M059J (cell line): ENCODE measurements at places on chromosomes 4 and X. TPM values are rescaled to one million over a fixed set of nuclear protein-coding genes. Genes with fewer than 3 reads are reported as not detected.

DNA sequence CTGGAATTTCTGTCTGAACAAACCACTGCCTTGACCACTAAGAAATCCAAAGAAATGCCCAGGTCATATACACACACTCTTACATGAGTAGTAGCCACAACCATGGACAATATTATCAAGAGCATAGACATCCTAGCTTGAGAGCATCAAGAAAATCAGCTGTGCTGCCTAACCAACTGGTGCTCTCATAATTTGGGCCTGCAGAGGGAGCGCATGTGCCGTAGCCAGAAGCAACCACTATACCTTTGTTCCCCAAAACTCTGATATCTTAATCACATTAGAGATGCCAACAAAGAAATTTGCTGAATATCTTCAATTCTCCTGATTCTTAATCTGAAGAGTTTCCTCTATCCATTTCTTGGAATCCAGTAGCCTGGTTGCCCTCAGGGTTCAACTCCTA, 163.6 kb downstream of the ZNF674 start:
- DNase-seq: peak; percentile 47

GRCh38 chr4:112706840-112707207, 69.9 kb downstream of the LARP7 start:
- DNase-seq: no peak

The COL4A6 gene
- 0.47 and 0.94 TPM in 2 replicates for total RNA-seq

DNA sequence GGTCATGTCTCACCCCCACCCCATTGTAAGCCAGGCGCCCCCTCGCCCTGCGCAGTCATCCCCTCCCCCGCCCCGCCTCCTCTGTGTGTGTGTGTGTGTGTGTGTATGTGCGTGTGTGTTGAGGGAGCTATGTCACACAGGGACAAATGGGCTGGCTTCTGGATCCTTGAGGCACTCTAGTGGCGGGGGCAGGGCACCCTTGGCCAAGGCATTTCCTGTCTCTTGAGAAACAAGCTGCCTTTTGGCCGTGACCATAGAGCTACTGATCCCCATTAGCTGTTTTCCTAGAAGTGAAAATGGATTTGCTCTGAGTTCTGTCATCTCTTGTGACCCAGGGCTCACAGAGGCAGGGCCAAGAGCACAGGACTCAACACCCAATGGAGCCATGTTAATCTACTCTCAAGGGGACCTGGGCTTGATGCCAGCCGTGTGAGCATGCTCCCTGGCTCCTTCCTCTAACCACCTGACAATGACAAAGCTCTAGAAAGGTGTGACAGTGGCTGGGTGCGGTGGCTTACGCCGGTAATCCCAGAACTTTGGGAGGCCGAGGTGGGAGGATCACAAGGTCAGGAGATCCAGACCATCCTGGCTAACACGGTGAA, 162.5 kb upstream of the BCOR start:
- peak; percentile 26 for DNase-seq

The NWD2 gene
- total RNA-seq: not detected in 2 replicates

The TCP11X2 gene
- total RNA-seq: not detected in 2 replicates

The GLOD5 gene
- total RNA-seq: not detected in 2 replicates

DNA sequence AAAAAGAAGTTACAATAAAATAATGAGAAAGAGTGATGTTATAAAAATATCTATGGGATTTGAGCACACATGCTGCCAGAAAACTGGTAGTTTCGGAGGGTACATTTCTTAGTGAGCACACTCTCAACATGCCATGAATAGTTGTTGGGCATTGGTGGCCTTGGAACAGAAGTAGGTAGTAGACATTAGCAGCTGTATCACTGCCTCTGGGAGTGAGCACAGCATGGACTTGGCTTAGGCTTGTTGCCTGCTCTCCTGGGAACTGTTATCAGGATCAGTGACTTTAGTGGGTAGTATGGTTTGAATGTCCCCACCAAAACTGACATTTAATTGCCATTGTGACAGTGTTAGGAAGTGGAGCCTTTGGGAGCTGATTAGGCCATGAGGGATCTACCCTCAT, 13.3 kb upstream of the PDLIM3 start:
- DNase-seq: no peak
